HT-29 (cell line): ENCODE measurements at places on chromosomes 3 and 15.

DNA sequence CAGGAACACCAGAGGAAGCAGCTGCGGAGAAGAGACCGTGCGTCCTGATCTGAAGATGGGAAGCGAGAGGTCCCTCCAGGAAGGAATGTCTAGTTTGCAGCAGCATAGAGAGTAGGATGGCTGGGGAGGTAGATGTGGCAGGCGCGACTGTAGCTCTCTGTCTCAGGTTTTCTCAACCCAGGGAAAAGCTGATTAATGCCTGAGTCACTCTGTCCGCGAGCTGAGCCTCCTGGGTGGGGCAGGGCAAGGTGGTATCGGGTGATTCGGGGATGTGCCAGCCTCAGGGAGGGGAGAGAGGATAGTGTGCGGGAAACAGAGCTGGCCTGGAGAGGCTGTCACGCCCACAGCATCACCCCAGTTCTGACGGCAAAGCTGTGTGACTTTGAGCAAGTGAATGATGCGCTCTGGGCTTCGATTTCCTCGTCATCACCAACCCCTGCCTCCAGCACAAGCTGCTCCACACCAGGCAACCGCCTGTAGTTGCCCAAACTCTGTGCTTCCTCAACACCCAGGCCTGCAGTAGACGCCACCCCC, 28.4 kb downstream of the CPN2 start:
- peak; percentile 89 for DNase-seq

- no peak for DNase-seq
Observed at GRCh38 chr15:38611228-38611627, 46.6 kb upstream of the RASGRP1 start.

GRCh38 chr15:85318048-85318731, 62.2 kb upstream of the AKAP13 start:
- DNase-seq, result peak; percentile 56

DNA sequence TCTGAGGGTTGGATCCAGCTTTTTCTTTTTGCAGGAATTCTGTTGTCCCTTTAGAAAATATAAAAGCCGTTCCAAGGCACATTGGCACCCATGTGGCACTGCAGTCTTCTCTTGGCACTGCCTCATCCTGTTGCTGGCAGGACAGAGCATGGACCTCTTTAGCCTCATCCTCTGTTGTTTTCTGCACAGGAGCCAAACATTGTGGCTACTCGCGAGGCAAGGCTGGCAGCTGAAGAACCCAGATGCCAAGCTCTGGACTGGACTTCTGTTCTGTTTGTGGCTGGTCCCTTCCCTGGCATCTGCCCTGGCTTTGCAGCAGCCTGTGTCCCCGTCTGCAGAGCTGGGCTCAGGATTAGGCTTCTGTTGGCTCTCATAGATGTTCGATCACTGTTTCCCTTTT, 224.7 kb upstream of the TBC1D5 start:
- no peak for DNase-seq

DNA sequence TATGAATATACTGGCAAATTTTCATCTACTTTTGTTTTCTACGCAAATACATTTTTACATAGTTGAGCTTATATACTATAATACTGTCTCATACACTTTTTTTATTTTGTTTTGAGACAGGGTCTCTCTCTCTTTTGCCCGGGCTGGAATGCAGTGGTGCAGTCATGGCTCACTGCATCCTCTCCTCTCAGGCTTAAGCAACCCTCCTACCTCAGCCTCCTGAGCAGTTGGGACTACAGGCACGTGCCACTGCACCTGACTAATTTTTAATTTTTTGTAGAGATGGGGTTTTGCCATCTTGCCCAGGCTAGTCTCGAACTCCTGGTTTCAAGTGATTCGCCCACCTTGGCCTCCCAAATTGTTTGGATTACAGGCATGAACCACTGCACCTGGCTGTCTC, 25.9 kb downstream of the HACL1 start:
- DNase-seq, result no peak

GRCh38 chr15:76032046-76032445, 19.8 kb upstream of the NRG4 start:
- DNase-seq, result no peak

GRCh38 chr3:59133311-59133710, 83.5 kb upstream of the CFAP20DC start:
- no peak for DNase-seq

DNA sequence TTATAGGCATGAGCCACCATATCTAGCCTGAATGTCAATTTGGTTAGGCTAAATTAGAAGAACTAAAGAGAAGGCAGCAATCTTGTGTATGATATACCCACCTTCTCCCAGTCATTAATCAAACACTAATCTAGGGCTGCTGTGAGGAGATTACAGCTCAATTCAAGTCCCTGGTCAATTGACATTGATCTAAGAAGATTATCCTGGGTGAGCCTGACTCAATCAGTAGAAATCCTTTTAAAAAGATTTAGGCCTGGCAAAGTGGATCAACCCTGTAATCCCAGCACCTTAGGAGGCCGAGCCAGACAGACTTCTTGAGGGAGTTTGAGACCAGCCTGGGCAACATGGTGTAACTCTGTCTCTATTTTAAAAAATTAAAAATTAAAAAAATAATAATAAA, 2.5 kb upstream of the DNAH12 start:
- DNase-seq, result no peak

DNA sequence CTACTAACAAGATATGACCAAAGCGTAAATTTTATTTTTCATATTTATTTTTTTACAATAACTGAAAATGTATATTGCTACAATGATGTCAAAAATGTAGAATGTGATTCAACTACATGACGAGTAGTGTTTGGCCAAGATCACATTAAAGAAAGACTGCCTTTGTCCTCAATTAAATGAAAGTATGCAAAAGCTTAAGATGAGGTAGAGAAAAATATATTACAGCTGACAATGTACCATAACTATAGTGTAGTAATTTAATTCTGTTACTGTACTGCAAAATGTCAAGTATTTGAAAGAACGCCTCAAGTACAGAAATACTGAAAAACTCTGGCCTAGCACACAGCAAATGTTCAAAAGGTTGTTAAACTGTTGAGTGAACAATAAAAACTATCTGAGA, 9.7 kb downstream of the PRICKLE2 start:
- no peak for DNase-seq

DNA sequence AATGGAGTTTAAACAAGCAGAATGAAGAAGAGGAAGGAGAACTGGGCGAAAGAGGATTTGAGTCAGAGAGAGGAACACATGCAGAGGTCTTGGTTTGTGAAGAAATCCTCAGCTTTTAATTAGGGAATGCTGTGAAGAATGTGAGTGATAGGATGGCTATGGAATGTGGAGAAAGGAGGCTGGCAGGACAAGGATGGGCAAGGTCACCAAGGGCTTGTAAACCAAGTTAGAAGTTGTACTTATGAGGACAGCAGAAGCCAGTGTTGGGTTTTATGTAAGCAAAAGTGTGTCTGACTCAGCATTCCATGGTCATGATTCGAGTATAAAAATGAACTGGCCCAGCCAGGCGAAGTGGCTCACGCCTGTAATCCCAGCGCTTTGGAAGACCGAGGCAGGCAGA, 60.0 kb upstream of the IL12A start:
- no peak for DNase-seq

DNA sequence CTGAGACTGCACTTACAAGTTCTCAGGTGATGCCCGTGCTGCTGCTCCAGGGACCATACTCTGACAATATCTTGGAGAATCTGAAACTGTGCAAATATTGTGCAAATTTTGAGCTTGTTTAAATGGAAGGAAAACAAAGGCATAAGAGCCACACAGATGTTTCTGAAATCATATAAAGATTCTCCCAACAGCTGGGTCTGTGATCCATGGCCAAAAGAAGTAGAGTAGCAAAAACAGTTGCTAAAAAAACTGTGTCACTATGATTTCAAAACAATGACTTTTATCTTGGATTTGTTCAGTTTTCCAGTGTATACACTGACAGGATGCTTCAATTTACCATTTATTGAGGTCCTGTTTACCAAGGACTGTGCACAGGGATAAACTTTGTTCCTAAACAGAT, 25.3 kb downstream of the NPTN start:
- no peak for DNase-seq

- no peak for DNase-seq
Observed at GRCh38 chr15:95400428-95400827, 930.1 kb upstream of the NR2F2 start.

DNA sequence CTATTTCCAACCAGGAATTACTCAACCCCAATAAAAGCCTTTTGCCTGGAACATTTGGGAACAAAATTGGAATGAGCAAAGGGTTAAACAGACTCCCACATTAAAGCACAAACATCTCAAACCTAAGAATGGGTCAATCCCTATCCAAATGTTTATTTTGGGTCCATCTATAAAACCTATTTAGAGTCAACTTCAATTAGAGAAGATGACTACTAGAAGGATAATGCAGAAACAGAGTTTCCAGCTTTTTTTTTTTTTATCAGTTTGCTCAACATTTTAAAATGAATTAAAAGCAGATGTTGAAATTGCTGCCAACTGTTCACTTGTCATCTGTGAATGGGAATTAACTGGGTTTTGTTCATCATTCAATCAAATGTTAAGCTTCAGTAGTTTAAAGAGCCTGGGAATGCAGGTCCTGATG, 4.1 kb upstream of the TBC1D23 start:
- no peak for DNase-seq

- DNase-seq, result no peak
Observed at GRCh38 chr3:69377262-69377661, 8.6 kb downstream of the FRMD4B start.

DNA sequence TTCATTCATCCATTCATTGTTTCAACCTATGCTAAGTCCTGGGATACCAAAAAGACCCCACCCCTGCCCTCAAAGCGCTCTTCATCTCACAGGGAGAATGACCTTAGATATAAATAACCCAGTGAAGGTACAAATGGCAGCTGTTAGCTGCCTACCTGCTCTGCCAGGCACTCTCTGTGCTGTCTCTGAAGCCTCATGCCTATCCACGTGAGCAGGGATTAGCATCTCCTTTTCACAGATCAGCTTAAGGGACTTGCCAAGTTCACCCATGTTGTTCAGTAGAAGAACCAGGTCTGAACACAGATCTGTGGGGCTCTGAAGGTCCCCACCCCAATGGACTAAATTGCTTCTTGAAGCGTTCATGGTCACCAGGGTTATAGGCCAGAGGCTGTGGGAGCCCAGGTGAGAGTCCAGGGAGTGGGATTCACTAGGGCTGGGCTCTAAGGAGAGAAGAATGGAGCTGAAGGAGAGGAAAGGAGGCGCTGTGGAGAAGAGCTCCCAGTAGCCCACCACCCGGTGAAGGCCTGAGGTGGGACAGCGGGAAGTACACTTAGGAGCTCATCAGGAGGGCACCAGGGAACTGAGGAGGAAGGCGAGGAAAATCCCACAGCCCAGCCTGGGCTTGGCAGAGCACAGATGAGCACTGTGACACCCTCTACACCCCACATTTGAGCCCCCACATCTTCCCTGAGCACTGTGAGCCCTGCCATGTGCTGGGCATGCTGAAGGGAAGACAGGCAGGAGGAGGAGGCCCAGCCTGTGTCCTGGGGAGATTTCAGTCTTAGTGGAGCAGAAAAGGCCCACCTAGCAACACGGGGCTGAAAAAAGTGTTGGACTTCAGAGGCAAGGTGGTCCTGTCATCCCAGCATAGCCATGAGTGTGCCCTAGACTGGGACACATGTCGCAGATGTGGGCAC, 20.4 kb downstream of the RBP1 start:
- no peak for DNase-seq

- peak; percentile 5 for DNase-seq
Observed at GRCh38 chr15:63800241-63800640, 33.5 kb downstream of the HERC1 start.

GRCh38 chr3:72043204-72044133, 258.5 kb upstream of the PROK2 start:
- DNase-seq, result no peak

GRCh38 chr15:23441204-23441603, 5.8 kb downstream of the GOLGA6L2 start:
- no peak for DNase-seq

GRCh38 chr3:73626106-73626505, 1.4 kb upstream of the PDZRN3 start:
- DNase-seq, result no peak

- no peak for DNase-seq
Observed at GRCh38 chr15:80010131-80010673, 39.2 kb upstream of the BCL2A1 start.

DNA sequence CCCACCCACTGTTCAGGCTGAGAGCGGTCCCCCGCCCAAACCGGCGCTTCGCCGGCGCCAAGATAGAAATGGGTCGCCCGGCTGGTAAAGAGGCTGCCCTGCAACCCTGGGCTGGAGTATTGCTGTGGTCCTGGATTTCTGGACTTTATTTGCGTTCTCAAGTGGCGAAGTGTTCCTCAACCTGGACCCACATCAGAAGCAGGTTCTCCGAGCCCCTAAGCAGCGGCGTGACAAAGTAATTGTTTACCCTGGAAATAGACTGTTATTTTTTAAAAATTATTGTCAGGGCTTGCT, 481 bp upstream of the DYNC1LI1 start:
- DNase-seq, result no peak
